ENCODE measurements at places on chromosomes 16 and 17.

DNA sequence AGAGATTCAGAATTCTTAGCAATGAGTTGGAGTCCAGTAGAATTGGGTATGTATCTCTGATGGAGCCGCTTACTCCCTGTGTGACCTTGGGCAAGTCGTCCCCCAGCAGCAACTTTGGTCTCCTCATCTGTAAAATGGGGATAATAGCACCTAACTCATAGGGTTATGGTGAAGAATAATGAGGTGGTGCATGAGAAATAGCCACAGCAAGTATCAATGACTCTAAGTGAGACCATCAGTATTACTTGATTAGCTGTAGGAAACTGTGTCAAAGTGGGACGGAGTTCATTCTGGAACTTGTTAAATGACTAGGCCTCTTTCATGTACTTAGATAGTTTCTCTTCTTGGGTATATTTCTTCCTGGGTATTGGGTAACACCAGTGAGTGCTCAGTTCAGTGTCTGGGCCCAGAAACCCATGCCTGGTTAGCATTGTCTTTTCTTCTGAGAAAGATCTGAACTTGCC lies 6.4 kb downstream of the PRKCB start:
- DNase-seq = no peak

DNA sequence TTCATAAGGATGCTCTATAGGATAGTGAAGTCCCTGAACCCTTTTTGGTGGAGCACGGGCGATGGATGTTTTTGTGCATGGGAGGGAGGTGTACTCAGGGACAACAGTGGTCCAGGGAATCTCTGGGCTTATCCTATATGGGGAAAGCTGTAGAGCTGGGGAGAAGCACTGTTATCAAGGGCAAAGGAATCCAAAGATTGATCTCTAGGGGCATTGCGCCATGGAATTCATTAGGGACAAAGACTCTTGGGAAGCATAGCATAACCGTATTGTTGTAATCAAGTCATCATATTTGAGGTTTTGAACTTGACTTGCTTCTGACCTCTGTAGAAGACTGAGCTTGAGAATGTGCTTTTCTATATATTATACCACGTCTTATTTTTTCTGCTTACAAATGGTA lies 172.9 kb upstream of the ZFHX3 start:
- DNase-seq = no peak

DNA sequence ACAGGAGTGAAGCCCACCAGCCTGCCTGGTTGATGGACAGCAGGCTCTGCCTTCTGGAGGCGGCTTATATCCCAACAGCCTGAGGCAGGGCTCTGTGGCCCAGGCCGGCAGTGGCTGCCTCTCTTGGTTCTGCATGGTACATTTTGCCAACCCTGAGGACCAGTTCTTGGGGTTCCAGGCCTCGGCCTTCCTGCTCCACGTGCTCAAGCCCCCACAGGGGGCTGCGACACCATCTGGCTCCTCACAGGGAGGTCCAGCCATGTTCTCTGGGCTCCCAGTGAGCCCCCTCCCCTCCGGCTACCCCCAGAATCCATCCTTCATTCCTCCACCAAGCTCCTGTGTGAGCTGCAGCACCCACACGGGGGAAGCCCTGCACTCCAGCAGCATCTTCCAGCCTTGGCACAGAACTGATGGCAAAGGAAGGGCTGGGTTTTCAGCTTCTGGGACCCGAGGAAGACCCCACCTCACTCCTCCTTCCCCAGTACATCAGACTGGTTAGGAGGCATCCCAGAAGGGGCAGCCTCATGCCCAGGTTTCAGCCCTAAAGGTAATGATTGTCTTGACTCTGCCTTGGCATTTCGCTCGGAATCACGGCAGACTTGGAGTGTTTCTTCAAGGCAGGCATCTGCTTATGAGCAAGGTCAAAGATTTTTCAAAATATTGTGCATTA lies 231.2 kb downstream of the CPPED1 start:
- DNase-seq = no peak

GRCh38 chr17:20735796-20736195 lies 156.3 kb downstream of the CDRT15L2 start:
- DNase-seq = no peak

DNA sequence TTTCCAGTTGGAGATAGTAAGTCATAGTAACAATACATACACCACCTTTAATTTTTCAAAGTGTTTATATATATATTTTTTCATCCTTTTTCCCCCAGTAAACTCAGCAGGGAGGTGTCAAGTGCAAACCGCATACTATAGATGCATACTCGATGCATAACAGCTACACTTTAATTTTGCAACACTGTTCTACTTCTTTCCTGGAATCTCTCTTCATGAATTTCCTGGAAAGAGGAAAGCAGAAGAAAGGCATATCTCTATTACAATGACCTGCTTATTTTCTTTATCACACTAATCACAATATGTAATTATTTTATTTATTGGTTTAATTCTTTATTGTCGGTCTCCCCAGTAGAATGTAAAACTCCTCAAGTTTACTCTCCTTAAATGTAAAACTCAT lies 140.0 kb downstream of the SNX11 start:
- no peak for DNase-seq

GRCh38 chr17:18877104-18877645 lies 19.2 kb downstream of the PRPSAP2 start:
- DNase-seq = no peak

GRCh38 chr16:58644765-58645487 lies 15.3 kb upstream of the CNOT1 start:
- no peak for DNase-seq

DNA sequence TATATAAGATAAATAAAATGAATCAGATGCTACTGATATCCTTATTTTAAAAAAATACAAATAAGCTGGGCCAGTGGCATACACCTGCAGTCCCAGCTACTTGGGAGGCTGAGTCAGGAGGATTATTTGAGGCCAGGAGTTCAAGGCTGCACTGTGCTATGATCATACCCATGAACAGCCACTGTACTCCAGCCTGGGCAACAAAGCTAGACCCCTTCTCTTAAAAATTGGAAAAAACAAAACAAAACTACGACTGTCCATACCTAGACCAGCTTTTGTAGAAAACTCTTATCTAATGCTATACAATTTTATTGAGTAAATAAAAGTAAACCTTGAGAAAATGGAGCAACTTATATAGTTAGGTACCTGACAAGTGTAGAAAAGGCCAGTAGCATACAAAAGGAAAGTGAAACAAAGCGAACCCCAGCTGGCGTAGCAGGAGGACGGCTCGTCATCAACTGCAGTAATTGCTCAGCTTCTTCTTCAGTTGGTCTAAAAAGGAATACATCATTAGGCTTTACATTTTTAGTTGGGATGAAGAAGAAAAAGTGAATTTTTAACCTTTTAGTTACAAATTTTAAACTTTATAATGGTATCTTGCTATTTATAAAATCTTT lies 23.6 kb downstream of the INTS2 start:
- no peak for DNase-seq

GRCh38 chr17:55661963-55662834 lies 60.5 kb downstream of the TMEM100 start:
- no peak for DNase-seq

- no peak for DNase-seq
Measured at GRCh38 chr16:86042996-86043725, 144.2 kb downstream of the IRF8 start.

- DNase-seq = no peak
Measured at GRCh38 chr17:27915709-27916108, 22.5 kb upstream of the LYRM9 start.

GRCh38 chr17:45433159-45433535 lies 477 bp upstream of the ARHGAP27 start:
- DNase-seq = no peak

- no peak for DNase-seq
Measured at GRCh38 chr16:81624760-81625543, 154.1 kb upstream of the PLCG2 start.

DNA sequence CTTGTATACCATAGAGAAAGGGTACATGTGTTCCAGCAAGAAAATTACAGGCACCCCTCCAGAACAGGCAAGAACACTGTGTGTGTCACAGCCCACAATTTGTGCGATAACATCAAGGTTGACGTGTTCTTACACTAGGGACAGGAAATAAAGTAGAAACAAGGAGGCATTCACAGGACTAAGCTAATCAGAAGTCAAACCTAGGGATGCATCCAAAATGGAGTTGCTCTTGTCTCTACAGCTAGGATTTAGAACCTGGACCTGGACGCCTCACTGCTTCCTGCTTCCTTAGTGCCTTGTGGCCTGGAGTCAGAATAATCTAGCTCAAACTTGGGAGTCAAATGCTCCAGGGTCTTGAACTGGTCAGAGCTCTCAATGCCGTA lies 41.3 kb downstream of the GINS3 start:
- no peak for DNase-seq

DNA sequence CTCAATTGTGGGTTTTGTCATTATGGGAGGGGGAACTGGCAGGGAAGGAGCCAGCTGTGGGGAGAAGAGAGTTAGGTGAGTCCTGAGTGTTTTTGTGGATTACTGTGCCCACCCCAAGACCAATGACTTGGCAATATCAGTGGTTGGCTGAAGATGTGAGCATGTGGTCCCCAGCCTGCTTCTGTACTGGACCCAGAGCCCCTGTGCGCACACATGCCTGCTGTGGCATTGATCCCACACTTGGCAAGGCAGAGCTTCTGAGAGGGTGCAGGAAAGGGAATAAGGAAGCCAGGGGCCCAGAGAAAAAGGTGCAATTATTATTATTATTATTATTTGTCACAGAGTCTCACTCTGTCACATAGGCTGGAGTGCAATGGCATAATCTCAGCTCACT lies 1.3 kb downstream of the PRAC1 start:
- no peak for DNase-seq

- DNase-seq = no peak
Measured at GRCh38 chr17:13385481-13385911, 216.2 kb downstream of the HS3ST3A1 start.

GRCh38 chr17:13491916-13492736 lies 109.6 kb downstream of the HS3ST3A1 start:
- DNase-seq = no peak

DNA sequence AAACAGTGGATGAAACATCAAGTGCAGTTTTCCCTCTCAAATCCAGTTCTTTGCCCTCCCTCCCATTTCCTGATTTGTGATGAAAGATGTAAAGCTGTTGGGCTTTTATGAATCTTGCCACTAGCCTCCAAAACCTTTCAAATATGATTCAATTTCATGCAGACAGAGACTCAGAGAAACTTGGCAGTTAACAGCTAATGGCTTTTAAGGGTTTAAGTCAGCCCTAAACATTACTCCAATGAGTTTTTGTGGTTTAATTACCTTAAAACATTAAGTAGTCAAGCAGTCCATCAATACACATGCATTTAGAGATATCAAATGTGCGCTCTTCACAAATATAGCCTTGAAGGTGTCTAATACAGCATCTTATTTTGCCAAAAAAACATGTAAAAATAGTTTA lies 1594.0 kb upstream of the GOT2 start:
- no peak for DNase-seq

- no peak for DNase-seq
Measured at GRCh38 chr16:7390974-7391373, 58.3 kb downstream of the RBFOX1 start.

- DNase-seq = no peak
Measured at GRCh38 chr17:63635787-63636186, 13.6 kb downstream of the MAP3K3 start.

- no peak for DNase-seq
Measured at GRCh38 chr17:65290056-65290455, 152.9 kb downstream of the RGS9 start.

DNA sequence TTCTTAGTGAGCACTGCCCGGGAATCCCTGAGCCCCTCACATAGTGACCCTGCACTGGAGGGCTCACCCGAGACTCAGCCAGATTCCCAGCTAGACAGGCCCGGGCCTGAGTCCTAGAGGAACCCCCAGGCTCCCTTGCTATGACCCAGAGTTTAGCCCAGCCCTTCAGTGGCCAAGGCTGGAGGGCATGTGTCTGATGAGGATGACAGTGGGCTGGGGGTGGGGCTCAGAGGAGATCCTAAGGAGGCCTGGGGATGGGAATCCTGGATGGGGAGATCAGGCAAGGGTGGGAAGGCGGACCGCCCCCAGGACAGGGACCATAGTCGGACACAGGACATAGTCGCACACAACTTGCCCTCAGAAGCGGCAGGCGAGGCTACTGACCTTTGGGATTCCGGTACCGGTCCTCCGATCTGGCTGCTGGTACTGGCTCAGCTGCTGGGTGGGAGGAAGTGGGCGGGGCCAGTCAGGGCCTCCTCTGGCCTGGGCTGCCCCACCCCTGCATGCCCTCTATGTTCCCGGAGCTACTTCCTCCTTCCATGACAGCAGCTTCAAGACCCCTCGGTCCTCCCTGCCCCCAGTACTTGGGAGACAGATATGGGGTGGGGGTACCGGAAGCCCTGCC lies 1.1 kb downstream of the CD79B start:
- no peak for DNase-seq

GRCh38 chr16:68627951-68628425 lies 17.1 kb upstream of the CDH3 start:
- DNase-seq = no peak

DNA sequence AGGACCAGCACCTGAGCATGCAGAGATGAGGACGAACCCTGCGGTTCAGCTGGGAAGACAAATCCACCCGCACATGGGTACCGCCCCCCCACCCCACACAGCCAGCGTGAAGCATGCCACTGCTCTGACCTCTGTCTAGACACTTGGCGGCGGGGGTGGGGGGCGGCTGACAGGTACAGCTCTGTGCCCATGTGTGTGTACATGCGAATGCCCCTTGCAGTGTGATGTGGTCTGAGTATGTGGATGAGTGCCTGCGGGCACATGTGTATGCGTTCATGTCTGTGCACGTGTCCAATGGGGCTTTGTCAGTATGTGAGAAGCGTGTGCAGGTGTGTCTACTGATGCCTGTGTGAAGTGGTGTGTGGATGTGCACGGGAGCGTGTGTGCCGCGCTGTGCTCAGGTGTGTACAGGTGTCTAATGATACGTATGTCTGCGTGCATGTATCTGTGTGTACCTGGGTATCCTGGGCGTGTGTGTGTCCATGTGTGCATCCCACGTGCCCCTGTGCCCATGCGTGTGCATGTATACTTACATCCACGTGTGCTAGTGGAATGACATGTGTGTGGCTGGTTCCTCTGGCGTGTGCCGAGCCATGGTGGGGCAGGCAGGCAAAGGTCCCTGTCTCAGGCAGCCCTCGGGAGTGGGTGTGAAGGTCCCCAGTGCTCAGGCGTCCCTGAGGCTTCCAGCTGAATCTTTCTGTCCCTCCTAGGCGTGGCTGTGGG lies 636 bp upstream of the RAP1GAP2 start:
- DNase-seq = no peak

DNA sequence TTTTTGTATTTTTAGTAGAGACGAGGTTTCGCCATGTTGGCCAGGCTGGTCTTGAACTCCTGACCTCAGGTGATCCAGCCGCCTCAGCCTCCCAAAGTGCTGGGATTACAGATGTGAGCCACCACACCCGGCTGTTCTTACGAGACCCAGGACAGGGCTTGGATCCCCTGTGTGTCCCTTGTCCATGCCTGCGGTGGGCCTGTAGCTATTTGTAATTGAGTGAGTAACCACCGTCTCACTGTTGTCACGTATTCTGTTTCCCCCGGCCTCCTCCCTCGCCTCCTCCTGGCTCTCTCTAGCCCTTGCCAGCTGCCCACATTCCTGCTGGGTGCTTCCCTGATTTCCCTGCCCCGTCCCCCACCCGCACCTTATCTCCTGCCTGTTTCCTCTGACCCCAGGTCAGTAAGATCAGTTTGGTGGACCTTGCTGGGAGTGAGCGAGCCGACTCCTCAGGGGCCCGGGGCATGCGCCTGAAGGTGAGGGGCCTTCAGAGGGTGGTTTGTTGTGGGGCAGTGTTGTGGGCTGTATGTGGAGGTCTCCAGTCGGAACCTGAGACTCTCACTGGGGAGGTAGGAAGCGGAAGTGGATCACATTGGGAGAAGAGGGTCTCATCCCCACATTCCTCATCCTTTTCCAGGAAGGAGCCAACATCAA lies 5.6 kb downstream of the KIF1C start:
- DNase-seq = no peak
